ENCODE measurements at places on chromosomes 2 and 18. TPM values are rescaled to one million over a fixed set of nuclear protein-coding genes. Genes with fewer than 3 reads are reported as not detected.

Gene PDCD1
- 0.24 TPM for polyA plus RNA-seq

Gene GAD1
- 0.56 TPM for polyA plus RNA-seq

Gene MALL
- polyA plus RNA-seq = 12.4 TPM

- DNase-seq = no peak
Measured at GRCh38 chr2:234382131-234382530, 114.8 kb downstream of the ARL4C start.

- no peak for DNase-seq
Measured at GRCh38 chr2:128421861-128422311, 103.2 kb upstream of the HS6ST1 start.

- no peak for DNase-seq
Measured at GRCh38 chr2:207833251-207833751, 63.6 kb upstream of the FZD5 start.
